ENCODE measurements at places on chromosomes 13 and 19. TPM values are rescaled to one million over a fixed set of nuclear protein-coding genes. Genes with fewer than 3 reads are reported as not detected.

DNA sequence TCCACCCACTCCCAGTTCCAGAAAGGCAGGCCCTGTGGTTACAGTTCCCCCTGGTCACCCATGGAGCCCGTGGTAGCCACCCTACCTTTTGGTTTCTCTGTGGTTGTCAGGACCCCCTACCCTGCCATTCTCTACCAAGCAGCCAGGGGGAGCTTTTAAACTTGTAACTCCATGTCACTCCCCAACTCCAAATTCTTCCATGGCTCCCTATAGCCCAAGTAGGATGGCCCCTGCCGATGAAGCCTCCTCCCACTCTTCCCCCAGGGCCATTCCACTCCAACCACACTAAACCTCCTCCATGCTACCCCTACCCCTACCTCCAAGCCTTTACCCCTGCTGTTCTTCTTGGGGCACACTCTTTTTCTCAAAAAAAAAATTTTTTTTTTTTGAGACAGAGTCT, 2.2 kb downstream of the S1PR2 start:
- H3K4me3 ChIP-seq: peak overlapping the region; percentile 59
- no peak overlapping the region for H3K27ac ChIP-seq
- no peaks in the 10 kb centered on the region for H3K27me3 ChIP-seq
- peaks cover 10% of the 10 kb centered on the region for H3K4me1 ChIP-seq

DNA sequence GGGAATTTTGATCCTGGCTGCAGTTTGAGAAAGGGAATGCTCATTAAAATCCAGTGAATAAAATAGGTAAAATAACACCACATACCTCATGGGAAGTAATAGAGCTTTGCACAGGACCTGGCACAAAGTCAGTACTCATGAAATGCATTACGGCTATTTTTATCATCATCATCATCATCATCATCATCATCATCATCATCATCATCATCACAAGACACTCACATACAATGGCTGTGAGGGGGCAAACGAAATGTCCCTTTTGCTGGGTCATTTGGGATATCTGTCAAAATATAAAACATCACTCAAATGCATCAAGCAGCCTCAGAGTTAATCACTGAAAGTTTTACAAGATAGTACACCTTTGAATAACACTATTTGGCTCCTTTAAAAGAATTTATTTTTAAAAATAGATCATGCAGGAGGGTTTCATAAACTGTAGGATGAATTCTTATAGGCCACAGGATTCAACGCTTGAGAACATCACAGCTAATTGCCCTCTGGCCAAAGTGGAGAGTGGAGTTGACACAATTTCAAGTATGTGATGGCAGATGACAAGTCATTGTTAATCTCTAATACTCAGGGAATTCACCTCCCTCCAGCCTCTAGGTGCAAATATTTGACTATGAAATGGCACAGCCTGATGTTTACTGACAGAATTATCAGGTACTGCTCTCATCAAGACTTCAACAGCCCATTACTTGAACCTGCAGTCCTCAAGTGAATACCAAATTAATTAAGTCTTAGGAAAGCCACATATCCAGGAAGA, 14.2 kb upstream of the ZNF599 start:
- no peak for DNase-seq
- H3K27ac ChIP-seq: no peak overlapping the region
- peaks cover 28% of the 10 kb centered on the region for H3K36me3 ChIP-seq

DNA sequence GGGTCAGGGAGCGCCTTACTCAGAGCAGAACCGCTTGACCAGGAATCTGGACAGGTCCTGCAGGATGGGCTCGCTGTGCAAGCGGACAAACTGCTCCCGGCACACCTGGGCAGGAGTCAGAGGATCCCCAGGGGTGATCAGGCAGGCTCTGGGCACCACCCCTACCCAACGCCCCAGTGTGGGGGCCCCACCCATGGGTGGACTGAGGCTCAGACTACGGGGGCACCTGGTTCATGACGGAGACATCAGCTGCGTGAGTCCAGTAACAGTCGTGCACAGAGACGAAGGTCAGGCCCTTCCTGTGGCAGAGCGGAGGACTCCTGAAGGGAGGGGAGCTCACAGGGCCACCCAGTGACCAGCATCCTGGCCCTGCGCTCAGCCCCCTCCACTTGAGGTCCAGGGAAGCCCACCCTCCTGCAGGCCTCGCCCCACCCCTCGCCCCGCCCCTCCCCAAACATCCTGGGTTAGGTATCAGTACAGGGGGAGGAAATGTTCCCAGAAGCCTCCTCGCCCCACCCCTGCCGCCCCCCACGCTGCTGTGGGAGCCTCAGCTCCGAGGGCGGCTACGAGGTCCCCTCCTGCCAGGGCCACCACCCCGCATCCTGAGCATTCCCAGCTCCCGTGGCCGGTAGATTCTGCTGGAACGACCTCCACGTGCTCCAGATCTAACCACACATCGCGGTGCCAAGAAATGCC, 15.6 kb downstream of the POLRMT start:
- H3K27me3 ChIP-seq: no peaks in the 10 kb centered on the region
- H3K27ac ChIP-seq: no peak overlapping the region
- DNase-seq: no peak
- no peaks in the 10 kb centered on the region for H3K36me3 ChIP-seq
- peaks cover 5% of the 10 kb centered on the region for H3K4me1 ChIP-seq
- H3K4me3 ChIP-seq: no peak overlapping the region

GRCh38 chr19:3095441-3096191, 1.5 kb downstream of the GNA11 start:
- no peaks in the 10 kb centered on the region for H3K27me3 ChIP-seq
- H3K36me3 ChIP-seq: no peaks in the 10 kb centered on the region
- peak overlapping the region; percentile 89 for H3K27ac ChIP-seq
- peaks cover 16% of the 10 kb centered on the region for H3K4me1 ChIP-seq
- DNase-seq: peak; percentile 55
- H3K4me3 ChIP-seq: peak overlapping the region; percentile 82

GRCh38 chr19:51460164-51460992, 2.1 kb upstream of the SIGLEC8 start:
- no peak overlapping the region for H3K4me3 ChIP-seq
- H3K36me3 ChIP-seq: peaks cover 4% of the 10 kb centered on the region
- H3K4me1 ChIP-seq: peaks cover 10% of the 10 kb centered on the region
- DNase-seq: no peak
- H3K27me3 ChIP-seq: peaks cover 16% of the 10 kb centered on the region

DNA sequence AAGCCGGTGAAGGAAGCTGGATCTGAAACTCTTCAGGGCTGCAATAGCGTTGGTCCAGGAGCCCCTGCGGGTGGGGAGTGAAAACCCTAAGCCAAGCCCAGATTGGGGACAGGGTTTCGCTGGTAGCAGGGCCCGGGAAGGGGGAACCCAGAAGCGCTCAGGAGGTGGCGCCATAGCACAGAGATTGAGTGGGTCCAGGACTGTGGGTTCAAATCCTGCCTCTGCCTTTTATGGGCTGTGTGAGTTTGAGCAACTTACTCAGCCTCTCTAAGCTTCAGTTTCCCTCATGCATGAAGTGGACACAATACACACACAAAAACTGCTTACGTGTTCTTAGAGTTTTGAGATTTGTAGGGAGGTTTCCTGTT, 8.3 kb upstream of the SYCN start:
- H3K27ac ChIP-seq: no peak overlapping the region
- no peaks in the 10 kb centered on the region for H3K4me1 ChIP-seq
- no peak overlapping the region for H3K4me3 ChIP-seq
- H3K36me3 ChIP-seq: no peaks in the 10 kb centered on the region
- H3K27me3 ChIP-seq: peaks cover 8% of the 10 kb centered on the region

GRCh38 chr19:869245-870177, 10.0 kb downstream of the CFD start:
- no peaks in the 10 kb centered on the region for H3K36me3 ChIP-seq
- H3K4me1 ChIP-seq: peaks cover 9% of the 10 kb centered on the region
- H3K27ac ChIP-seq: no peak overlapping the region
- DNase-seq: no peak

- no peak overlapping the region for H3K27ac ChIP-seq
- H3K4me1 ChIP-seq: no peaks in the 10 kb centered on the region
- no peaks in the 10 kb centered on the region for H3K27me3 ChIP-seq
- no peak overlapping the region for H3K4me3 ChIP-seq
These were observed 1263.1 kb downstream of the PCDH9 start for GRCh38 chr13:65966991-65967451.

DNA sequence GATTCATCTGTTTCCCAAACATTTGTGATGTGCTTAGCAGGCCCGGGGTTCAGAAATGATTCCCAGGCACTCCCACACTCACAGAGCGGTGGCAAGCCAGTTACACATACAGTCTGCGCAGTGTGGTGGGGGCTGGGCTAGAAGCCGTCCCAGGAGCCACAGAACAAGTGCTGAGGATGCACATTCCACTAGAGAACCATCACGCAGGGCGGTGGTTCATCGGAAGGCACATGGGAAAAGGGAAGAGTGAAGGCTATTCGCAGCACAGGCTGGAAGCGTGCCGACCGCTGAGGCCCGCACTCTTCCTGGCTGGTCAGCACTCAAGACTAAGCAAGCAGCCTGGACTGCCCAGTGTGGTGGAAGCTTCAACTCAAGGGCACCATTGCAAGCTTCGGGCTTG, 126.3 kb upstream of the SLC7A1 start:
- H3K4me3 ChIP-seq: no peak overlapping the region
- DNase-seq: no peak
- H3K36me3 ChIP-seq: peaks cover 5% of the 10 kb centered on the region
- H3K27ac ChIP-seq: no peak overlapping the region
- no peaks in the 10 kb centered on the region for H3K4me1 ChIP-seq

DNA sequence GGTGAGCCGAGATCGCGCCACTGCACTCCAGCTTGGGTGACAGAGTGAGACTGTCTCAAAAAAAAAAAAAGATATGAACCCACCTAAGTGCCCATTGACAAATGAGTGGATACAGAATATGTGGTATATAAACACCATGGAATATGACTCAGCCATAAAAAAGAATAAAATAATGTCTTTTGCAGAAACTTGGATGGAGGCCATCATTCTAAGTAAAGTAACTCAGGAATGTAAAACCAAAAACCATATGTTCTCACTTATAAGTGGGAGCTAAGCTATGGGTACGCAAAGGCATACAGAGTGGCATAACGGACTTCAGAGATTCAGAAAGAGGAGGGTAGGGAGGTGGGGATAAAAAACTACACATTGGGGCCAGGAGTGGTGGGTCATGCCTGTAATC, 29.5 kb downstream of the PLA2G4C start:
- no peaks in the 10 kb centered on the region for H3K36me3 ChIP-seq
- no peak overlapping the region for H3K27ac ChIP-seq
- DNase-seq: no peak

GRCh38 chr19:50711805-50712204, 7.8 kb downstream of the SHANK1 start:
- no peak for DNase-seq
- peak overlapping the region; percentile 85 for H3K27ac ChIP-seq
- H3K36me3 ChIP-seq: no peaks in the 10 kb centered on the region

DNA sequence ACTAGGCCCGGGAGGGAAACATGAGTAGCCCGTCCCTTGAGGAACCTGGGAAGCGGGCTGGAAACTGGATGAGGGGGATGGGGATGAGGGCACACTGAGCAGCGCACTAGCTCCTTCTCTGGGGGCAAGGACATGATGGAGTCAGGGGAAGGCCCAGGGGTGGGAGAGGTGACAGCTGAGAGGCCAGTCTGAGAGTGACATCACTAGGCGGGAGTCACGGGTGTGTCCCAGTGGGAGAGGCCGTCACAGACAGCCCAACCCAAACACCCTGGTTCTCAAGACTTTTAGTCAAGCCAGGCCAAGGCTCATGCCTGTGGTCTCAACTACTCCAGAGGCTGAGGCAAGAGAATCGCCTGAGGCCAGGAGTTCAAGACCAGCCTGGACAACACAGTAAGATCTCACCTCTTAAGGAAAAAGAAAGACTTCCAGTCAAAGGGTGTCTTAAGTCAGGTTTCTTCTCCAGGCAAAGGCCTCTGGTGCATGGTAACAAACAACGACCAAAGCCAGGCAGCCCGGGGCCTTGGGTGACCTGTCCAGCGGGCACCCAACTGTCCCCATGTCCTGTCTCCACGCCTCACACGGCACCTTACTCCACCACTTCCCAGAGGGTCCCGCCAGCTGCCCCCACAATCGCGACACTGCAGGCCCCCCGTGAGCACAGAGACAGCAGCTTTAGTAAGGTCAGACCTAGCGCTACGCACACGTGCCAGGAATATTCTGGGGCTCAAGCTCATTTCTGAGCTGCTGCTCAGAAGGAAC, 25.5 kb upstream of the TIMM44 start:
- no peaks in the 10 kb centered on the region for H3K27me3 ChIP-seq
- H3K27ac ChIP-seq: no peak overlapping the region
- DNase-seq: no peak
- H3K36me3 ChIP-seq: peaks cover 62% of the 10 kb centered on the region

DNA sequence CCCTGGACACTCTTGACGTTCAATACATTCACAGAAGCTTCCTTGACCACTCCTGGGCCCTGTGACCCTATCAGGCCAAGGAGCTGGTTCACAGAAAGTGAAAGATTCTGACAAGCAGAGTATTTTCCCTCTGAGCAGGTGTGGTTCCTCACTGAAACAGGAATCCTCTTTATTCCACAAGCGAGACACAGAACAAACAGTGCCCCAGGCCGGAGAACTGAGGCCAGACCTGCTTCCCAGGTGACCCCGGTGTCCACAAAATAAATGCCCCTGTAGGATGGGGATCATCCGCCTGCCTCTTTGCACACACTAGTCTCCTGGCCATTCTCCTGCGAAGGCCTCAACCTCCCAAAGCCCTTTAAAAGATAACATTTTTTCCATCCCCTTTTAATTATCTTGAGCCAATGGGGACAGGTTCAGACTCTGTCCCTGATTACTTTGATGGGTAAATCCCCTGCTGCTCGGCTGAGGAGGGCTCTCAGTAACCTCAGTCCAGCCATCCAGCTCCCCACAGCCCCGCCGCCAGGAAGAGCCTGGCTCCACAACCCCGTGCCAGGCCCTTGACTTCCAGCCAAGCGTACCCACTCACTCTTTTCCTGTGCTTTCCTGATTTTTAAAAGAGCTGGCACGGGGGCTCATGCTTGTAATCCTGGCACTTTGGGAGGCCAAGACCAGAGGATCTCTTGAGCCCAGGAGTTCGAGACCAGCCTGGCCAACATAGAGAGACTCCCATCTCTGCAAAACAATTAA, 129.1 kb downstream of the FOXO1 start:
- no peaks in the 10 kb centered on the region for H3K36me3 ChIP-seq
- H3K4me3 ChIP-seq: no peak overlapping the region
- H3K27me3 ChIP-seq: no peaks in the 10 kb centered on the region
- no peak overlapping the region for H3K27ac ChIP-seq

GRCh38 chr13:48891586-48891985, 84.1 kb upstream of the FNDC3A start:
- H3K4me1 ChIP-seq: no peaks in the 10 kb centered on the region
- no peak overlapping the region for H3K4me3 ChIP-seq
- no peak for DNase-seq
- no peak overlapping the region for H3K27ac ChIP-seq
- H3K27me3 ChIP-seq: no peaks in the 10 kb centered on the region
- no peaks in the 10 kb centered on the region for H3K36me3 ChIP-seq

SHD gene
- total RNA-seq: not detected

ADGRL1 gene
- total RNA-seq: 28.0 TPM

ZNF568 gene
- total RNA-seq: 26.5 TPM

ATP4A gene
- not detected for total RNA-seq

KIR3DL2 gene
- total RNA-seq: not detected

ENOX1 gene
- total RNA-seq: not detected

CGB3 gene
- not detected for total RNA-seq

NOP53 gene
- 847 TPM for total RNA-seq

AXL gene
- total RNA-seq: not detected
